Gastrocnemius medialis (tissue), 4 donors: ENCODE measurements at places on chromosomes 2 and 18. TPM values are rescaled to one million over a fixed set of nuclear protein-coding genes. Genes with fewer than 3 reads are reported as not detected.

DNA sequence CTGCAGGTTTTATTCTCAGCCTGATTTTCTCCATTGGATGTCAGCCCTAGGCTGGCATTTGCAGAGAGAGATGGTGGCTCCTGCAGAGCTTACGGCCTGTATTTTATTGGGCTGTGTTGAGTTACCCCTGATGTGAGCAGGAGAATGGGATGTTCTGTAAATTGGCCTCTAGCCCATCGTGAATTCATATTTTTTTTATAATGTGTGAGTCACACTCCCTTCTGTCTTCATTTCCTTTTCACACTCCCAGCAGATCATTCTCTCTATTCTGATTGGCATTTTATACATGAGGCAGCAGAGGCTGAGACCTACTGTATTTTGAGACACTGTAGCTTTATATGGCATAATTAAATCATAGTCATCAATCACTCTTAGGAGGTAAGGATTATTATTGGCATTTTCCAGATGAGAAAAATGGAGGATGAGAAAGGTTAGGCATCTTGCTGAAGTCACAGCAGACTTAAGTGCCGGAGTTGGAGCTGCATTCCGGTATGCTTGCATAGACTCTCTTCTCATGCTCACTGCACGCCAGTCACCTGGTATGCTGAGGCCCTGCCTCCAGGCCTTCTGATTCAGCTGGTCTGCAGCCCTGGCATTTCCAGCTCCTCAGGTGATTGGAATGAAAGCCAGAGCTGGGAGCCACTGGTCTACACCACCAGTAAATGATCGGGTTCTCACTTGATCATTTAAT lies 142.4 kb downstream of the NEDD4L start:
- DNase-seq = no peak

DNA sequence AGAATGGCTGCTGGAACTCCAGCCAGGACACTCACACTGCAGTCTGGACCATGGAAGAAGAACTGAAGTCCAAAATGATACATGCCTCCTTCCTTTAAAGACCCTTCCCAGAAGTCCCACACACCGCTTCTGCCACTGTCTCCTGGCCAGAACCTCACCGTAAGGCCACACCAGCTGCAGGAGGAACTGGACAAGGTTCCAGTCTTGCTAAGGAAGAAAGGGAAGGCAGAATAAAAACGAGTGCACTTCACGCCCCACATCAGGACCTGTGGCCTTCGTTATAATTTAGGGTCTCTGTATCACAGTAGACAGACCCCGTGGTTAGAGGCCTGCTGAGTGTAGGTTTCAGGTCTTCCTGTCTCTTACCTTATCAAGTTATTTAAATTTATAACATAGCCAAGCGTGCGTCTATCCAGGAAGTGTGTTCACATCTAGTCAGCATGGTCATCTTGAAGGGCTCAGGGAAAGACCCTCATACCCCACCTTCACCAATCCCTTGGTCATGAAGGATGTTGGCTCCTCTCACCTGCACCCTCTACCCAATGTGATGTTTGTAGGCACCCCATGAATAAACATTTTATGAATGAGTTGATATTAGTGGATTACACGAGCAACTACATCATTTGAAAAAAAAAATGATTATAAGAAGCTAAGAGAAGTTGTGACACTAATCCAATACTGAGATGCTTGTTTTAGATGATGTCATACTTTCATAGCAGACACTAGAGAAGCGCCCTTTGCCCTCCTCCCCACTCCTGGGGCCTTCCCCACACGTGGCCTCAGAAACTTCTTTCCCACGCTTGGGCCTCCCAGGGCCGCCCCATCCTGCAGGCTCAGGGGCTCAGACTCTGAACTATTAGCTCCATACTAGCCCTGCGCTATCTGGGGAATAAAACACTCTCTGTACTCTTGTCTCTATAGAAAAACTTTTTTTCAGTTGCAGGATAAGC lies 157.6 kb downstream of the FAM210A start:
- no peak for DNase-seq

DNA sequence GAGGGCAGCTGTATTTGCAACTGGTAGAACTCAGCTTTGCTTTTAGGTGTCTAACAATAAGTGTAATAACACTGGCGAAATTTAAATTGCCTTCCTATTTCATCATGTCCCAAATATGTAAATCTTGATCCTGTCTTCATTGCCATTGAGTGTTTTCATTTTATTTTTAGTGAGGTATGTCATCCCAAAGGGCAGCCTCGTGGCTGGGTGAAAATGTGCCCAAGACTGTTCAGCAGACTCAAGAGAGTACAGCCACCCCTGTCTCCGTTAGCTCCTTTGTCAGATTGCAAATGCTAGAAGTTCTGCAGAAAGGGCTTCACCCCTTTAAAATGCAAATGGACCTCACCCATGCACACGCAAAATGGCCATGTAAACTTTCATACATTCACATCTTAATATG lies 278.8 kb downstream of the RND3 start:
- DNase-seq = no peak

DNA sequence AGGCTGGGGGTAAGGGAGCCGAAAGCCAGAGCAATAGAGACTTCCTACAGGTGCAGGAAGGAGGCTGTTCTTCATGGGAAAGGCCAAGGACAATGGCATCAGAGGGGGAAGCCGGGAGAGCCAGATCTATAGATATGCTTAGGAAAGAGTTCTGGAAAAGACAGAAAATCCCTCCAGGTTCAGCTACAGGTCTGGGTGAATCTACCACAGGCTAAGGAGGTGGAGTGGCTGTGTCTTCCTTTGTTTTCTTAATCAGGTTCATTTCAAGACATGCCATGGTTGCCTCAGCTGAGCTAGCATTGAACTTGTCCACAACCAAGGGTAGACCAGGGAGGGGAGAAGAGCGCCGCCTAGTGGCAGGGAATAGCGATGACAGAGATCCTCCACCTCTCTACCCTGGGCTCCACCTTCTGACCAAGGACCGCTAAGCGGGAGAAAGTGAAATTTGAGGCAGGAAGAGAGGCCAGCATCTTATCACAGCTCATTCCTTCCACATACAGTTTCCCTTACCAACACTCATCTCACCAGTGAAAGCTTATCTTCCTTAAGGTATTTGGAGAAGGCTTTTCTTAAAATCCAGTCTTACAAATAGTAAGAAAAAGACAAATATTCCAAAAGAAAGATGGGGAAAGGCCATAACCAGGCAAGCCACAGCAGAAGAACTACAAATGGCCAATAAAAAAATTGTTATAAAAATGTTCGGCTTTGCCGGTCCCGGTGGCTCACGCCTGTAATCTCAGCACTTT lies 74.2 kb downstream of the VIT start:
- DNase-seq = no peak

GRCh38 chr2:222747526-222748160 lies 76.2 kb downstream of the MOGAT1 start:
- DNase-seq = no peak

DNA sequence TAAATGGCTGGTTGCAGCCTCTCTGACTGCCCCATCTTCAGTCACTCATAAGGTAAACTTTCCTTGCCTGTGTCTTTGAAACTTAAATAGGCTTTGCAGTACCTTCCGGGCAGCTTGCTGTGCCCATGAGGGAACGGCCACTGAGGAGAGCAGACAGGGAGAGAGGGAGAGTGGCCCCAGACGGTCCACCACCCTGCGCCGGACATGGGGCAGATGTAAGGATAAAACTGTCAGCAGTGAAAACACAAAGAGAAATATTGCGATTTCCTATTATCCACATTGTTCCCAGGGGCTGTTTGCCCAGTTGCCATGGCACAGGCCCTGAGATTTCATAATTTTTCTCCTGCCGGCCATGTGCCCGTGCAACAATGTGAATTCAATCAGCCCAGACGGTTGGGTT lies 265.9 kb upstream of the SALL3 start:
- DNase-seq = no peak

LYPD6B gene
- not detected for total RNA-seq

MEIS1 gene
- 1.6 TPM for total RNA-seq
